ENCODE measurements at places on chromosomes 12 and 14.

GRCh38 chr12:110637869-110638441, 24.0 kb downstream of the TCTN1 start:
- DNase-seq, result no peak

GRCh38 chr14:50932156-50932555, 12.1 kb downstream of the PYGL start:
- no peak for DNase-seq

DNA sequence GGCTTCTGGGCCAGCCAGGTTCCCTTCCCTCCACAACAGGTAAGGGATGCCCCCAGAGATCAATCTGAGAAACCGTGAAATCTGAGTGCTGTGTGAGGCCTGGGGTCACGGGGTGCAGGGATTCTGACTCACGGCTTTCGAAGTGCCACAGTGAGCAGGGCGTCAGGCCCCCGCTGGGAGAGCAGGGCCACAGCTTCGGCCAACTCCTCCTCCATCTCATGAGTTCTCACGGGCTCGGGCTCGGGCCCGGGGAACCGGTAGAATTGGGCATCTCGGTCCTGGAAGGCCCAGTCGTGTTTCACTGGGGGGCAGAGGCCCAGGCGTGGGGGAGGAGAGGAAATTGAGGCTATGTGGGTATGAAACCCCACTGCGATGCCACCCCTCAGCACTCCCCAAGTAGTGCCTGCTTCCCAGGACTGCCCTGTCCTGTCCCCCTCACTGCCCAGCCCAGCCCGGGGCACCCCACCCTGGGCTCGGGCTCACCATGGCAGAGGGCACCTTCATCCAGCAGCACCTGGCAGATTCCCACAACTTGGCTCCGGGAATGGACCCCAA, 7.7 kb downstream of the RAPGEF3 start:
- DNase-seq, result no peak

DNA sequence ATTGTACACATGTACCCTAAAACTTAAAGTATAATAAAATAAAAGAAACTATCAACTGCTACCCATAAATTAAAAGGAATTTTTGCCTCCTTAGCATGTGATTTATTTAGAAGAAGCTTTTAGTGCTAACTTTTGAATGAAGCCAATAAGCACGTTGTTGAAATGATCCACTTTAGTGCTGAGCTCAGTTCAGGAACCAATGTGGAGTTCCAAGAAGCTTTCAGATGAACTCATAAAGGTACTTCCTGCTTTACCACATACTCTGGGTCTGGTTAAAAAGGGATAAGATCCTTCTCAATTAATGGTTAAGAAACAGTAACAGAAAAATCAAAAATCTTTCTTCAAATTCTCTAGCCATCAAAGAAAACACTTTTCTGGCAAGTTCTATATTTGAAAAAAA, 39.4 kb downstream of the TMTC1 start:
- no peak for DNase-seq

DNA sequence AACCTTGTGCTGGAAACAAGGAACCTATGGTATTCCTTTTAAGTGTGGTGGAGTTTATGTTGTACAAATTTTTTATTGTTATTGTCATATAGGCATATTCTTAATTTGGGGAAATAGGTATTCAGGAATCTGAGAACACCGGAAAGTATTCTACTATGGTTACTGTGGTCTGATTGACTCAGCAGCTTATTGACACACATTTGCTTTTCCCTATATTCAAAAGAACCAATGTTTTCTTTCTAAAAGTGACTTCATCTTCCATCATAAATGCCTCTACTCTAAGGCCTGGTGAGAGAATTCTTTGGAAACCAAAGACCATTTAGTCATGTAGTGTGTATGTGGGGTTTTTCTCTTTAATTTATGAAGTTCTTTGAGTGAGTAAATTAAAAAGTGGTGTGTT, 474.8 kb downstream of the TMTC2 start:
- peak; percentile 47 for DNase-seq

DNA sequence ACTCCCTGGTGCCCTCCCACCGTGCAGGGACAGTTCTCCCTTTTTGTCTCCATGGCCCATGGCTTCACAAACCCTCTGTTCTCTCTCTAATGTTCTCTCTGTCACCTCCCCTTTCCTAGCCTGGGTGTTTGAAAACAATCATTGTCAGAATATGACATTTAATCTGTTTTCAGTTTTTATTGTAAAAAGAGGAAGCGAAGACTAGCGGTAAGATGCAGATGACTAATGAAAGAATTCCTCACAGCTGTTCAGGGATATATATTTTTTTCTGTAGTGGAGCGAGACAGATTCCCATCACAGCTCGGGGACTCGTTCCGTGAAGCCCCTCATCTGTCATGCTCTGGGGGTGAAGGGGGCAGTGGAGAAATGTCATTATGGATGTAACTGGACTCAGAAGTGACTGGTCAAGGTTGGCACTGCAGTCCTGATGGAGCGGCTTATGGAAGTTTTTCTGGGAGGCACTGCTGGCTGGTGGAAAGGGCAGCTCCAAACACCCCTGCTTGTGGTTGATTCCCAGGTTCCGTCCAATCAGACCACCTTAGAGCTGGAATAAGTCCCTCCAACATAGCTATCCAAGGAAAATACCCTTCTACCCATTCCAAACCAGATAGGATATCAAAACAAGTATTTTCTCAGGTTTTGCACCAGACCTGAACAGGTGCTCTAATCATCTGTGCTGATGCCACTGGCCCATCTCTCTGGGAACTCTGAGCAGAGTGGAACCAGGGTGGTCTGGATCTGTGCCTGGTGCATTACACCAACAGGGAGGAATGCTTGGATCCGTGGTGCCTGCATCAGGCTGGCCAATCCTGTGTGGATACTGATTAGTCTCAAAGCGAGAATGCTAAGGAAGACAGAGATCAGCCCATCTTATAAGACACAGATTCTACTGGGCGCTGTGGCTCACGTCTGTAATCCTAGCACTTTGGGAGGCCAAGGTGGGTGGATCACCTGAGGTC, 84.7 kb downstream of the GPATCH2L start:
- no peak for DNase-seq

DNA sequence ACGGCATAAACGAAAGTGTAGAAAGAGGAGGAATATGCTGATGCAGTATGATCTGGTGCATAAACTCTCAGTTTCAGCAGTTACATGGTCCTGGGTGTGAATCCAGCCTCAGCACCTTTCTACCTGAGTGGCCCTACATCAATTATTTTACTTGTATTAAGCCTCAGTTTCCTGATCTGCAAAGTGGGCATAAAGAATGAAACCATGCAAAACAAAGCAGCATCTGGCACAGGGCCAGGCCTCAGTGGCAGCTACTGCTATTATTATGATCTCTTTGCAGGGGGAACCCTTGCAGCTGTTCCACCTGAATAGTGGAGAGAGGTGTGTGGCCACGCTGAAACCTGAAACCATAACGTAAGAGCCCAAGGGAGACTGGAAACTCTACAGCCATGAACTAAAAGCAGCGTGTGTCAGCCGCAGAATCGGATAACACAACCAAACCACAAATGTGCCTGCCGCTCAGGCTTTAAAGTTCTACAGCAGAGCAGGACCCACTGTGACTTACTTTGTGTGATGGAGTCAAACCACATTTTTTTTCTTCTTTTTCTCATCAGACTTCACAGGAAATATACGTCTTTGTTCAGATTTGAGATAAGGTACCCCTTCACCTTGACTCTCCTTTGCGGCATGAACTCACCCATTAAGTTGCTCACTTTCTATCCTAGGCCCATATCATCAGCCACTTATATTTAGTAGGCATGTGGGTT, 29.2 kb upstream of the FOS start:
- DNase-seq, result peak; percentile 50

- no peak for DNase-seq
Observed at GRCh38 chr14:82414853-82415539, 881.3 kb upstream of the SEL1L start.

DNA sequence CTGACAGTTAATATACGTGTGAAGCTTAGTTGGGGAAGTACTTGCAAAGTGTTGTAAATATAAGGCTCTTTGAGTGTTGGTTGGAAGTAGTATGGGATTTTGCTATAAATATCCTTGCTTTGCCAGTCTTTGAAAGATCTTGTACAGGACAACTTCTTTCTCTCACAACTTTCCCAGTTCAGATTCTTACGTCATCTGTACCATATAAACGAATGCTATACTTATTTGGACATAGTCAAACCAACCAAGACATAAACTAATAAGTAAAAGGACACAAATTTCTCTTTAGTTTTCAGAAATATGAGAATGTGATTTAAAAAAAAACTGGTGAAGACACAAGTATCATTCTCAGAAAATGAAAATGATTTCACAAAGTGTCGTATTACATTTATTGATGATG, 153.1 kb upstream of the NPAS3 start:
- no peak for DNase-seq

GRCh38 chr12:62730649-62731048, 204.3 kb downstream of the PPM1H start:
- no peak for DNase-seq

DNA sequence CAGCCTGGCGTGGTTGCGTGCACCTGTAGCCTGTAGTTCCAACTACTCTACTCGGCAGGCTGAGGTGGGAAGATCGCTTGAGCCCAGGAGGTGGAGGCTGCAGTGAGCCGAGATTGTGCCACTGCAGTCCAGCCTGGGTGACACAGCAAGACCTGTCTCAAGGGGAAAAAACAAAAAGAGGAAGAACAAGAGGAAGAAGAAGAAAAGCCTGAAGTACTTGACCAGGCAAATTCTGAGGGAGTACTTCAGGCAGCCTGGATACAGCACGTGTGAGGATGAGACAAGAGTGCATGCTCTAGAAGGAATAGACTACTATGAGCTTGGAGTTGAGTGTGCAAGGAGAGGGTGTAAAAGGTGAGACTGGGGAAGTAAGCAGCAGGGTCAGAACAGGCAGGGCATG, 1.8 kb downstream of the GDF3 start:
- no peak for DNase-seq

- DNase-seq, result no peak
Observed at GRCh38 chr12:6938353-6939190, 5.0 kb upstream of the RNU7-1 start.

GRCh38 chr12:50926415-50926814, 25.9 kb upstream of the HIGD1C start:
- DNase-seq, result no peak

DNA sequence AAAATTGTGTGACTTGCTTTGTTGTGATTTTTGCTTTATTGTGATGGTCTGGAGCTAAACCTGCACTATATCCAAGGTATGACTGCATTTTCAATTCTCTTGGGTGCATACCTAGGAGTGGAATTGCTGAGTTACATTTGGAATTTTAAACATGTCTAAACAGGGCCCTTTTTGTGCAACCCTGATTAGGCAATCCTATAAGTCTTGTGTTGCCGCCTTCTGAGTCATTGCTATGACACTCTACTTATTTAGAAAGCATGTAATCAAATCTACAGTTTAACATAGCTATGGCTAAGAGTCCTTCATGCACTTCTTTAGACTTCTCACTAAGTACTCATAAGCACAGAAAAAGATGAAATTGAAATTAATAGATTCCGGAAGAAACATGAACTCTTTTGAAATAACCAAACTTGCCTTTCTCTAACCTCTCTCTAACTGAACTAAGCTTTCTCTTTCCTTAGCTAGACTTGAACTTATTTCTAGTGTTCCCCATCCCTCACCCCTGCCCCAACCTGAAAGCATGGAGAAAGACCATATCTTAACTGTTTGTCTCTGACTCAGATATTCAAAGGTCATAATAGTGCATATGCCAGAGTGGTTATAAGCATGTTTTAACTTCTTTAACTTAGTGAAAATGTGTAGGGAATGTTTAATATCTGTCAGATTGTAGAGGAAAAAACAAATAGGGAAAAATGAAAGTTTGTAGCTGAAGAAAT, 203.0 kb downstream of the SNAPC1 start:
- DNase-seq, result peak; percentile 98

GRCh38 chr12:789852-790563, 37.6 kb downstream of the WNK1 start:
- DNase-seq, result no peak

- peak; percentile 19 for DNase-seq
Observed at GRCh38 chr12:13044906-13045299, 722 bp downstream of the FAM234B start.

- DNase-seq, result no peak
Observed at GRCh38 chr12:93918262-93918661, 230.1 kb upstream of the PLXNC1 start.

GRCh38 chr14:56199095-56199981, 81.1 kb downstream of the PELI2 start:
- peak; percentile 60 for DNase-seq

- DNase-seq, result no peak
Observed at GRCh38 chr12:80943338-80943737, 5.6 kb upstream of the LIN7A start.

DNA sequence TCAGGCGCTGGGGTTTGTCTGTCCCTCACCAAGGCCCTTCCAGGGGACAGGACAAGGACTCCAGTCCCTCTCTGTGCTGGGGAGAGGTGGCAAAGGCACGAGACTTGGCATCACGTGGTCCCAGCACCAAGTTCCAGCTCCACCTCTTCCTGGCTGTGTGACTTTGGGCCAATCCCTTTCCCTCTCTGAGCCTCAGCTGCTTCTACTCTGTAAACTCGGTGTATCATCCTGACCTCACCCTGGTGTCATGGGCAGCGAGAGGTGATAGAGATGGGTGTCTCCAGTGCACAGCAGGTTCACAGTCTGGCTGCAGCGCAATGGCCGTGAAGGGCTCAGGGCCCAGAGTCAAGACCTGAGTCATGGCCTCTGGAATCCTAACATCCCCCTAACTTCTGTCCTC, 54.0 kb downstream of the MVK start:
- no peak for DNase-seq

- peak; percentile 71 for DNase-seq
Observed at GRCh38 chr14:75088566-75089373, 19.3 kb downstream of the ZC2HC1C start.

GRCh38 chr14:67267576-67268328, 26.5 kb downstream of the PALS1 start:
- DNase-seq, result no peak

DNA sequence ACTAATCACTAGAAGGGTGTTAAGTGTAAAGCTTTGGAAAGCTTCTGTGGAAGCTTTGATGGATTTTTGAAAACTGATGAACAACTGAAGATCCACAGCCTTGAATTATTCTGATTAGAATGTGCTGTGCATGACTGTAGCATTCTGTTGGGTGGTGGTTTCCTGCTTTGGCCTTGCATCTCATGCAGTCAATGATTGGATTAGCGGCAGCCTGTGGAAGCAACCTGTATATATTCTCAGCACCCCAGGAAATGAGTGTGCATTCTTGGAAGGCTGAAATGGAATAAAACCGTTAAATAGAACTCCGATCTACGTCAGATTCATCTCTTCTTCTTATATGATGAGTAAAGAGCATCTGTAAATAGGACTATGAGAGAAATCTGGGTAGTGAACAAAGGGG, 120.2 kb downstream of the SLC16A7 start:
- no peak for DNase-seq

DNA sequence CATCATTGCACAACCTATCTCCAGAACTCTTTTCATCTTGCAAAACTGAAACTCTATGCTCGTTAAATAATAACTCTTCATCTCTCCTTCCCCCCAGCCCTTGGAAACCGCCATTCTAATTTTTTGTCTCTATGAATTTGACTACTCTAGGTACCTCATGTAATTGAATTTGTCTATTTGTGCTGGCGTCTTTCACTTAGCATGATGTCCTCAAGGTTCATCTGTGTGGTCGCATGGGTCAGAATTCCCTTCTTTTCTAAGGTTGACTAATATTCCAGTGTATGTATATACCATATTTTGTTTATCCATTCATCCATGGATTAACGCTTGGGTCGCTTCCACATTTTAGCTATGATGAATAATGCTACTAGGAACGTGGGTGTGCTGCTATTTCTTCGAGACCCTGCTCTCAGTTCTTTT, 80.1 kb downstream of the PLXNC1 start:
- no peak for DNase-seq

- peak; percentile 65 for DNase-seq
Observed at GRCh38 chr12:106342397-106343213, 14.9 kb upstream of the POLR3B start.

Measured in epithelial cell of esophagus (primary cell).